ENCODE measurements at places on chromosomes 5 and 9. TPM values are rescaled to one million over a fixed set of nuclear protein-coding genes. Genes with fewer than 3 reads are reported as not detected.

GRCh38 chr5:90153031-90153430 lies 256.5 kb downstream of the CETN3 start:
- DNase-seq, result no peak

DNA sequence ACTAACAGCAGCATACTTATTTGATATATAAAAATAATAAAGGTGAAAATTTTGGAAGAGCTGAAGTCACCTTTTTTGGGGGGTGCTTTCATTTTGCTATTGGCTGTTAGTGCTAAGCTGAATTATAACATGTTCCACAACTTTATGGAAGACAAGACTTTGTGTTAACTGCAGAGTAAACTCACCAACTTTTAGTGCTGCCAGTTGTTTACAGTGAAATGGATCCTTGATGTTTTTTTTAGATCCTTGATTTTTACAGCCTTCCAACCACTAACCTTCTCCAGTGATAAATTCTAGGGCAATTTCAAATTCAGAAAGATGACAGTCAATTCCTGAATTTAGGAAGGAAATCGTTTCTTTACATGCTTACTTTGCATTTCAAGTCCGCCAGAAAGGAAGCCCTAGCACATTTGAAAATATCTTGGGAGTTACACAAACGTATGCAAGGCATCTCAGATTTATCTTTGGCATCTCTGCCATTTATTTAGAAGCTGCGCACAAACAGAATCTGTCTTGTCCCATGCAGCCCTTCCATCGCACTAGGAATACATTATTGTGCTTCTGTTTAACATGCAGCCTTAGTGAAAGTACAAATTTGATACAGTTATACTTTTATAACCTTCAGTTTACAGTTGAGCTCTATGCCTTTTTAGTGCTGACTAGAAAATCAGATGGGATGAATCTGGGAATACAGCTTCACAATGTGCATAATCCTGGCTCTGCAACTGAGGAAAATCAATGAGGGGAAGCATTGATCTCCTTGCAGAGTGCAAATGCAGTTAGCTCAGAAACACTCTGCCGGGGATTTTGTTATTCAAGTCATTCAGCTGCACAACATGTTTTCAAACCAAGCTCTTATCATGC lies 142.4 kb upstream of the ZNF608 start:
- DNase-seq, result no peak

GRCh38 chr5:79697222-79698170 lies 7.9 kb downstream of the CMYA5 start:
- no peak for DNase-seq

DNA sequence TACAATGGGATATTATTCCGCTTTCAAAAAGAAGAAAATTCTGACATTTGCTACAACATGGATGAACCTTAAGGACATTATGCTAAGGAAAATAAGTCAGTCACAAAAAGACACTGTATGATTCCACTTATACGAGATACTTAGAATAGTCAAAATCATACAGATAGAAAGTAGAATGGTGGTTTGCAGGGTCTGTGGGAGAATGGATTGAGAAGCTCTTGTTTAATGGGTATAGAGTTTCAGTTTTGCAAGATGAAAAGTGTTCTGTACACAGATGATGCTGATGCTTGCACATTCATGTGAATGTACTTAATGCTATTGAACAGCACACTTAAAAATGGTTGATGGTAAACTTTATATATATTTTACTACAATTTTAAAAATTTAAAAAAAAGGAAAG lies 2050.7 kb upstream of the WWC1 start:
- DNase-seq, result no peak

DNA sequence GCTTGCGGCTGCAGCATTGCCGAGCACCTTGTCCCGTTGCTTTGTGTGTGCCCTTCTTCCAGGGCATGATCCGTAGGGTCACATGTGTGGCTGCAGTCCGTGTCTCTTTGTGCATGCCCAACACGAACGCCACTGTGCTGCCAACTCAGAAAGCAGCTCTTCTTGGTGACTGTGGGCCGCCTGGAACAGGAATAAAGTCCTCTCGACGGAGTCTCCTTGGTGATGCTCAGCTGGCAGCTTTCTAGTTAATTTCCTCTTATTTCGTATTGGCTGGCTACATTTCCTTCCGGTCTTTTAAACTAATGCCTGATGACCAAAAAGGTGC lies 5.8 kb downstream of the EXOC3 start:
- no peak for DNase-seq

GRCh38 chr5:135533334-135533733 lies 2.4 kb downstream of the NEUROG1 start:
- no peak for DNase-seq

GRCh38 chr5:174177976-174178605 lies 132.6 kb downstream of the NSG2 start:
- no peak for DNase-seq

DNA sequence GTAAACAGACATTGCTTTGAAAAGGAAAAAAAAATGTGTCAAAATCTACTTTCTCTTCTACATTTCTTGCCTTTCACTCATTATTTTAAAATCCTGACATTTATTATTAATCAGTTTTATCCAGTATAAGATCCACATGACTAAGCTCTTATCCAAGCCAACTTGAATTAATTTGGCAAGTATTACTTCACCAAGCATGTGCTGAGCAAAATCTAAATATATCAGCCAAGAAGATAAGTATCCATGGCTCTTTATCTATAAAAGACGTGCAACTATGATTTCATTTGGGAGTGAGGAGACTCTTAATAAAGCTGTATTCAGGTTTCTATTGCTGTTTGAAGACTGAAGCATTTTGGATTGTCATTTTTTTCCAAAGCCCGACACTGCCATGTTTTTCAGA lies 221.3 kb downstream of the TRIM36 start:
- no peak for DNase-seq

GRCh38 chr9:6426117-6426516 lies 13.1 kb downstream of the UHRF2 start:
- no peak for DNase-seq

- DNase-seq, result no peak
Observed at GRCh38 chr5:372996-373709, 51.6 kb downstream of the AHRR start.

DNA sequence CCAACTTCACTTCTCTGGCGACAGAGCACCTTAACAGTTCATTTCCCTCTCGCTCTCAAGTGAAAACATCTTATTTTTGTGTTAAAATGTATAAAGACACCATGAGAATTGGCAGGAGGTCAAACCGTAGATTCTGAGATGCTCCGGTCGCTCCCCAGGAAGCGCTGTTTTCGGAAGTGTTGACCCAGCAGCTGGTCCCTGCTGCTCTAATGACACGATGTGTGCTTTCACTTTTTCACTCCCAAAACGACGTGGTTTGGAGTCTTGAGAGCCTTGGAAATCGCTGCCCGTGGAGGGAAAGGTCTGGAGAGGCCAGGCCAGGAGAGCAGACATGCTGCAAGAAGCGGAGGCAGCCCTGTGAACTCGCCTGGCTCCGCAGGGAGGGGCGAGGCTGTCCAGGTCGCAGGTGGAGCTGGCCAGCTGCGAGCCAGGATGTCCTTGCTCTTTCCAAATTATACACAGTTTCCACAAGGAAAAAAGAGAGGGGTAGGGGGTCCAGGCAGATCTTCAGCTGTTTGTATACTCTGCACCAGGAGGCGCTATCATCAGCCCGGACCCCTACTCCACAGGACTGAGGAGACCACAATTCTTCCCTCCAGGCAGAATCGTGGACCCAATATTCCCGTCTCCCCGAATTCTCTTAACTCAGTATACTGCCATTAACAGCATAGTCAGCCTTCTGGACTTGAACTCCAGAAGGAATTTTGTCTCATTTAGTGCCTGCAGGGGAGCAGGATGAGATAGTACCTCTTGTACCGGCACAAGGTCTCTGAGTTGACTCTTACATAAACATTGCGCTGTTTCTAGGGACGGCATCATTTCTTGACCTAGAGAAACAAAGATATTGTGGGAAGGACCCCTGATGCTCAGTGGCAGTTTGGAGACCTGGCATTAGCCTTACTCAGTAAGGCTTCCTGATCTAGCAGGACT lies 248.6 kb upstream of the ANKRD55 start:
- DNase-seq, result peak; percentile 60

GRCh38 chr5:143462431-143462830 lies 58.9 kb upstream of the NR3C1 start:
- no peak for DNase-seq

GRCh38 chr5:159095866-159096242 lies 3.9 kb downstream of the EBF1 start:
- DNase-seq, result no peak

GRCh38 chr9:134366223-134367031 lies 40.2 kb downstream of the RXRA start:
- peak; percentile 68 for DNase-seq

DNA sequence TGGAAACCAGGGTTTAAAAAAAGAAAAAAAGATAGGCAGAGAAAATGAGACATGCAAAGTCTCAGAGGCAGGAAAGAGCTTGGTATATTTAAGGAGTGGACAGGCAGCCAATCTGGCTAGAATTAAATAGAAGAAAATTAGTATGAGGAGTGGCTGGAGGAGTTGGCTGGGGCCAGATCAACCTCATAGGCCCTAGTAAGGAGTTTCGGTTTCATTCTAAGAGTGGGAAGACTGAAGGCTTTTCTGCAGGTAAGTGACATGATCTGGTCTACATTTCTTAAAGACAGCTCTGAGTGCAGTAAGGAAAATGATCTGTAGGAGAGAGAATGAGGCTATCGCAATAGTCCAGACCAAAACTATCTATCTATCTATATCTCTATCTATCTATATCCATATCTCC lies 27.5 kb downstream of the ADRB2 start:
- no peak for DNase-seq

DNA sequence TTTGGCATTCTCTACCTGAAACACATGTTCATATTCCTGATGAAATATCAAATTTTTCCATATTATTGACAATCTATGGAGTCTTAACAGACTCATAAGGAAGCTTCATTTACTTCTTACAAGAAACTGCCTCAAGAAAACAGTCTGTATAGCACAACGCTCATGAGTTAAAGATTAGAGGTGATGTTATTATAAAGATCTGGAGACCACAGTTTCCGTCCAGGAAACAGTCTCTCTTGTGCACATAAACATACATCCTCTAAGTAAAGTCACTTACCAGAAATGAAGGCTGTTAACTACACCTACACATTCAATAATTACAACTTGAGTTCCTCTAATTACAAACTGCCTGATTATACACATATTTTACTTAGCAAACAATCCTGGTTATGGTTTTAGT lies 86.9 kb downstream of the RAPGEF6 start:
- DNase-seq, result no peak

DNA sequence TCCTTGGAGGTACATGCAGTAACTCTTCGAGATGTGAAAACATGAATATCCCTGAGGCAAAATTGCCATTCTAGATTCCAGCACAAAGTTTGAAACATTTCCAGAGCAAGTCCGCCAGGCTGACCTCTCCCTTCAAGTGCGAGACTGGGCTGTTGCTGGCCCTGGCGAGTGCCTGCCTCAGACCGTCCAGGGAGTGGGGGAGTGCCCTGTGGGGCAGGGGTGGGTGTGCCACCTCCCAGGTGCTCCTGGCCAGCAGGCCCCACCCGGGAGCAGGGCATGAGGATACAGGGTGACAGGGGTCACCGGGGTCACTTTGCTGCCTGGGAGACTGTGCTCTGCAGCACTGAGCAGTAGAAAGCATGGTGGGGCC lies 199.9 kb downstream of the AOPEP start:
- DNase-seq, result no peak

DNA sequence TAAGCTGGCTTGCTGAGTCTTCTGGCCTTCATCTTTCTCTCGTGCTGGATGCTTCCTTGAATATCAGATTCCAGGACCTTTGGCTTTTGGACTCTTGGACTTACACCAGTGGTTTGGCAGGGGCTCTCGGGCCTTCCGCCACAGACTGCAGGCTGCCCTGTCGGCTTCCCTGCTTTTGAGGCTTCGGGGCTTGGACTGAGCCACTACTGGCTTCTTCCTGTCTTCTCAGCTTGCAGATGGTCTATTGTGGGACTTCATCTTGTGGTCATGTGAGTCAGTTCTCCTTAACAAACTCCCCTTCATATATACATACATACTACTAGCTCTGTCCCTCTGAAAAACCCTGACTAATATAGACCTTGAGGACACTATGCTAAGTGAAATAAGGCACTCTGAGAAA lies 78.3 kb upstream of the SSBP2 start:
- no peak for DNase-seq

DNA sequence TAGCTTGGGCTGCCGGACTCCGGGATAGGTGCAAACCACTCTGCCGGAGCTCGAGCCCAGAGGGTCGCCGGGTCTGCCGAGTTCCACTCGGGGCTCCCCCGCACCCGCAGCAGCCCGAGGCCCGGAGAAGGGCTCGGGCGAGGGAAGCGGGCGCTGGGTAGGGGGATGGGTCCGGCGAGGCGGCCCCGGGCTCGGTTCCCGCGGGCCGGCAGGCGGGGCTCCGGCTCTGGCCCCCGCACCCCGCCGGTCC lies 507 bp downstream of the RICTOR start:
- no peak for DNase-seq

GRCh38 chr5:157549954-157550549 lies 25.5 kb downstream of the ADAM19 start:
- DNase-seq, result no peak

GRCh38 chr9:28136113-28136512 lies 562.8 kb upstream of the C9orf72 start:
- no peak for DNase-seq

GRCh38 chr9:124134526-124134925 lies 123.0 kb downstream of the LHX2 start:
- DNase-seq, result no peak

DNA sequence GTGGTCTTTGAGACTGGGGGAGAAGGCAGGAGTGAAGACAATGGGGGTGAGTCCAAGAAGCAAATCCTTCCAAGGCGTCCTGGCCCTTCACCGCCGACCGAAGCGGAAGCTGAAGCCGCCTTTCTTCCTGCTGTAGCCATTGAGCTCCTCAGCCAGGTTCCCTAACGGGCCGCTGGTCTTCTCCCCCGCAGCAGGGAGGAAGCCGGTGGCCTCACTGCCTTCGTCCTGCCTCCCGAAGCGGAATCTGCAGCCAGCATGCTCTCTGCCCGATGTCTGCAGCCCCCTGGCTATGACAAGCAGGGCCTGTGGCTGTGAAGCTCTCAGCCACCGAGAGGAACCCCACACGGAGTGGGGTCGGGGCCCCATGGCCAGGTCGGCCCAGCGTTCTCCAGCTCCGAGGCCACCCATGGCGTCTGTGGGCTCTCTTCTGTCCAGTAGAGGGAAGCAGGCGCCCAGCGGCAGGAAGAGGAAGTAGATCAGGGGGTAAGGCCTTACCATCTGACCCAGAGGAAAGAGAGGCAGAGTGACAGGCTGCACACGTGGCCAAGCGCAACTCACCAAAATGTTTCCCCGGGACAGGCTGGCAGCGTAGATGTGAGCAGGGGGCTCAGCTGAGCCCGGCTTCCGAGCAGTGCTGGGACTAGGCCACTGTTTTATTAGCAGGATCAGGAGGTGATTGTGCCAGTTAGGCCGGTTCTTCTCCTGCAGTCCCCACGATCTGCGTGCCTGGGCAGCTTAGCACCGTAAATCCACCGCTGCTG lies 3.1 kb downstream of the QRFP start:
- no peak for DNase-seq

Gene DMGDH
- polyA plus RNA-seq, result 1.9 TPM

Gene TRPM6
- polyA plus RNA-seq, result 0.08 TPM

Gene TMEM161B
- 12.4 TPM for polyA plus RNA-seq

Gene CSF1R
- polyA plus RNA-seq, result 22.9 TPM

Gene SLCO4C1
- polyA plus RNA-seq, result 2.3 TPM

Gene ARL14EPL
- not detected for polyA plus RNA-seq

Gene DND1
- polyA plus RNA-seq, result not detected

Gene ALDH7A1
- polyA plus RNA-seq, result 48.5 TPM

Gene PGM5
- 49.0 TPM for polyA plus RNA-seq

Gene PCDHA12
- not detected for polyA plus RNA-seq

Gene ENTPD2
- polyA plus RNA-seq, result 16.2 TPM
